Smooth muscle cell of the brain vasculature (primary cell): ENCODE measurements at places on chromosomes 13 and 19.

GRCh38 chr13:39448834-39449233 is 154.2 kb downstream of the LHFPL6 start:
- no peak for DNase-seq

- no peak for DNase-seq
Observed at GRCh38 chr19:596263-596655, 6.6 kb downstream of the HCN2 start.

DNA sequence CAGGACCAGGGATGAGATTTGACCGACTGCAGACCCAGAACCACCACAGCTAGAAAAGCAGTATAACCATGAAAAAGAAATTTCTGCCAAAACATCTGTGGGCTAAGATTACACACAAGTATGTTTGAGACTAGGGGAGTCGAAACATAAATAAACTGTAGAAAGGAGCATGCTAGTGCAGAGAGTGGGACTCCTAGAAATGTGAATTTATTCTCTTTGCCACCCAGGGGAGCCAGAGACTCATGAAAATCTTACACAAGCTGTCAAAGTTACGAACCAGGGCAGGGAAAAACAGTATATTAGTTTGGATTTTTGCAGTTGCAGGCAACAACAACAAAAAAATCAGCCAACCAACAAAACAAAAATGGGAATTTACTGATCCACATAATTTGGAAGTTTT is 12.3 kb upstream of the HSPH1 start:
- no peak for DNase-seq

DNA sequence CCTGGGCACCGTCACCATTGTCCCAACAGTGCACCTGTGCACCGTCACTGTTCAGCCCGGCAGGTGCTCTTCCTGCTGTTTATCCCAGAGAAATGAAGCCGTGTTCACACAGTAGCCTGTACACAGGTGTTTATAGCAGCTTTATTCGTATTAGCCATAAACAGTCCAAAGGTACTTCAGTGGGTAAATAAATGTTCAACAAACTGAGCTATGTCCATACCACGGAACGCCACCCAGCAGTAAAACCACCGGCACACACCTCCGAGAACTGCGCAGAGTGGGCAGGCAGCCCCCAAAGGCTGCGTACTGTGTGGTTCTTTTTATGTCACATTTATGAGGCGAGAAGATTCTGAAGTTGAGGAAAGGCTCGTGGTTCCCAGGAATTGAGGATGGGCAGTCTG is 44.9 kb upstream of the DCUN1D2 start:
- DNase-seq = no peak

DNA sequence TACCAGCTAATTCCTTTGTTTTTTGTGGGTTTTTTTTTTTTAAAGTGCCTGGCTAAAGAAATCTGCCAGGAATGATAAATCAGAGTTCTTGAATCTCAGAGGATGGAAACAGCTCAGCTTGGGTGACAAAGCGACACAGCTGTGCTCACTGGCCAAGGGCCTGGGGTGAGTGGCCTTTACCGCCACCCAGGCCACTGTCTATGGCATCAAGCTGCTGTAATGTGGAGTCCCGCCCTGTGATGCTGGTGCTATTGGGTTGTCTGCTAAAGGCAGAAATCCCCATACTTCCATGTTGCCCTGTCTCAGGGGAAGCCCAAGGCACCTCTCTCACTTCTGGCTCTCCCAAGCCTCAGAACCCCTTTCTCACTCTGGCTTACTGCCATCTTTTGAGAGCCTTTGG is 82.6 kb upstream of the FARP1 start:
- DNase-seq = no peak

GRCh38 chr19:44719262-44719701 is 20.3 kb downstream of the CEACAM16 start:
- DNase-seq = no peak
